ENCODE measurements at places on chromosomes 2 and 18.

- no peak overlapping the region for H3K4me3 ChIP-seq
- no peaks in the 10 kb centered on the region for H3K27me3 ChIP-seq
- no peaks in the 10 kb centered on the region for H3K36me3 ChIP-seq
- H3K4me1 ChIP-seq = no peaks in the 10 kb centered on the region
These were observed 24.4 kb downstream of the UBE2E3 start for GRCh38 chr2:181004647-181005325.

DNA sequence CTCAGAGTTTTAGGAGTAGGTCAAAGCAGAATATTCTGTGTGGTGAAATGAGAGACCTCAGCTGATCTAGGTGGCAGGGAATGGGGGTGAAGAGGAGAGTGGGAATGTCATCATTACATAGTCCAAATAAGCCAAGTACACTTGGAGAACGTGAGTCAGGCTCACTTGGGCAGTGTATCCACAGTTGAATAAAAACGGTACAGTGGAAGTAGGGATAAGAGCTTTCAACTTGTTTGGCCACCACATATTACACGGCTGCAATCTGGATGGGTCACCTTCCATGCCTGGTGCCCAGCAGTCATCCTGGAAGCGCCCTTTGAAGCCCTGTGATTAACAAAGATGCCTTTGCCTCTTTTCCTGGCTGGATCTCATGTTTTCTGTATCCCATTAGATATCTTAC lies 28.6 kb downstream of the MIB1 start:
- no peaks in the 10 kb centered on the region for H3K4me1 ChIP-seq
- H3K27ac ChIP-seq = no peak overlapping the region
- no peak for DNase-seq
- no peaks in the 10 kb centered on the region for H3K27me3 ChIP-seq
- no peak overlapping the region for H3K4me3 ChIP-seq

- H3K36me3 ChIP-seq = peaks cover 48% of the 10 kb centered on the region
- no peak overlapping the region for H3K4me3 ChIP-seq
- no peaks in the 10 kb centered on the region for H3K27me3 ChIP-seq
- no peak for DNase-seq
- no peak overlapping the region for H3K27ac ChIP-seq
These were observed 87.9 kb downstream of the UGGT1 start for GRCh38 chr2:128178650-128179460.

- no peak overlapping the region for H3K4me3 ChIP-seq
- no peaks in the 10 kb centered on the region for H3K36me3 ChIP-seq
- no peaks in the 10 kb centered on the region for H3K4me1 ChIP-seq
- DNase-seq = no peak
These were observed 279.5 kb upstream of the STON1 start for GRCh38 chr2:48250474-48250844.

GRCh38 chr18:78647018-78647417 lies 332.6 kb upstream of the SALL3 start:
- no peak overlapping the region for H3K4me3 ChIP-seq
- no peaks in the 10 kb centered on the region for H3K36me3 ChIP-seq
- no peaks in the 10 kb centered on the region for H3K27me3 ChIP-seq
- H3K4me1 ChIP-seq = no peaks in the 10 kb centered on the region
- H3K27ac ChIP-seq = no peak overlapping the region

- no peak overlapping the region for H3K27ac ChIP-seq
- no peaks in the 10 kb centered on the region for H3K27me3 ChIP-seq
- H3K4me1 ChIP-seq = no peaks in the 10 kb centered on the region
- H3K36me3 ChIP-seq = no peaks in the 10 kb centered on the region
- no peak overlapping the region for H3K4me3 ChIP-seq
- no peak for DNase-seq
These were observed 67.8 kb downstream of the MERTK start for GRCh38 chr2:111966241-111966640.

DNA sequence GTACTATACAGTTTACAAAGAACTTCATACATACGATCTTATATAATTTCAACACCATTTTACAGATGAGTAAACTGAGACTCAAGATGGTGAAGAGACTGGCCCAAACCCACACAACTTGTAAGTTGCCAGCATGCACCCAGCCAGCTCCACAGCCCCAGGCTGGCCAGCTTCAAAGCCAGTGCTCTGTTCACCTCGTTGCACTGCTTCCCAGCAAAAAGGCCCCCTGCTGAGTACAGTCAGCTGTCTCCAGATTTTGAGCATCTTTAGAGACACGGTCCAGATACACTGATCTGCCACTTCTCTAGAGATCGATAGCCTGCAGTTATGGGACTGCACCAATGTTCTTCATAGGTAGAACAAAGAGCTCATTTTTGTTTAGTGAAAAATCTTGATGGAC lies 257.2 kb upstream of the CHAC2 start:
- H3K4me3 ChIP-seq = no peak overlapping the region
- no peak overlapping the region for H3K27ac ChIP-seq
- DNase-seq = no peak
- no peaks in the 10 kb centered on the region for H3K27me3 ChIP-seq
- H3K4me1 ChIP-seq = no peaks in the 10 kb centered on the region
